ENCODE measurements at places on chromosomes 2 and 18.

GRCh38 chr2:227654426-227654825, 12.2 kb upstream of the SCYGR5 start:
- DNase-seq: no peak

DNA sequence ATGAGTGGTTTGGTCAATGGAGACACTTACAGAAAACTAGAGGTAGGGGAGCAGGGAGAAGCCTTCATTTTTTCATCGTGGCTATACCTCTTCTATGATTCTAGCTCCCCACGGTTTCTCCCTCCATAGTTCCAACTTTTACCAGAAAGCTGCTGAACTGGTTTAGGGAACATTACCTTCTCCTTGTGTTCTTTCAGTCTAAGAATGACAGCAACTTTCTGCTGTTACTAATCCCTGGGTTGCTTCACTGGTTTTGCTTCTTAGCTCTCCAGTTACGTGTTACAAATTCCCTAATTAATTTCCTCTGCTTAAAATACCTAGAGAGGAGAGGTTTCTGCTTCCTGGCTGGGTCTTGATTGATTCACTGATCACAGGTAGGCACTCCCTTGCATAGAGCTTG, 499.9 kb downstream of the SLC4A3 start:
- no peak for DNase-seq

- DNase-seq: no peak
Observed at GRCh38 chr2:219126555-219126954, 34.1 kb downstream of the NHEJ1 start.

GRCh38 chr2:8334866-8335325, 347.0 kb upstream of the ID2 start:
- no peak for DNase-seq

DNA sequence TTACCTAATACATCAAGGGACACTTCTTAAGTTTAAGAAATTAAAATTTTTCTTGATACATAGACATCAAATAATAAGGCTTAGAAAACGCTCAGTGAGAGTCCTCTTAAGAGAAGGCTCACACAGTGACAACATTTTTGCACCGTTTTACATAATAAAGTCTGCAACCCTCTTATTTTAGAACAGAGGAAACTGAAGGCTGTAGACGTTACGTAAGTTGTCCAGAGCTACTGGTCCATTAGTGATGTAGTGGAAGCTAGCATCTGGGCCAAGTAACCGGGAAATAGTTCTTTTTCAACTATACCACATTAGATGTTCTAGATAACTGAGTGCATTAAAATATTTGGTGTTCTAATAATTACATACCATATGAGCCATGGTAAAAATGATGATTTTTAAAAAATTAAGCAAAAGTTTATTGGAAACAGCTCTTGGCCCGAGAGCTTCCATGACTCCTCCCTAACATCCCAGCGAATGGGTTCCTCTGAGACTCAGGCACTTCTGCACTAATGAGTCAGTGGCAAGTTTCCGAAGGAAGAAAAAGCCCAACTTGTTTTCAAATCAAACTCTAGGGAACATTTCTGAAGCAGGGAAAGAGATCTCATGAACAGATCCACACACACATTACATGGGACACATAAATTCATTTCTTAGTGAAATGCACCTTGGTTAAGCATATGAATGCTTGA, 232.6 kb upstream of the PXDN start:
- no peak for DNase-seq

Measured in stimulated activated CD8-positive, alpha-beta memory T cell treated with anti-CD3 and anti-CD28 coated beads, Interleukin-15, amount 100 ng/mL, for 48 hours (primary cell).